ENCODE measurements at places on chromosomes 11 and 22.

DNA sequence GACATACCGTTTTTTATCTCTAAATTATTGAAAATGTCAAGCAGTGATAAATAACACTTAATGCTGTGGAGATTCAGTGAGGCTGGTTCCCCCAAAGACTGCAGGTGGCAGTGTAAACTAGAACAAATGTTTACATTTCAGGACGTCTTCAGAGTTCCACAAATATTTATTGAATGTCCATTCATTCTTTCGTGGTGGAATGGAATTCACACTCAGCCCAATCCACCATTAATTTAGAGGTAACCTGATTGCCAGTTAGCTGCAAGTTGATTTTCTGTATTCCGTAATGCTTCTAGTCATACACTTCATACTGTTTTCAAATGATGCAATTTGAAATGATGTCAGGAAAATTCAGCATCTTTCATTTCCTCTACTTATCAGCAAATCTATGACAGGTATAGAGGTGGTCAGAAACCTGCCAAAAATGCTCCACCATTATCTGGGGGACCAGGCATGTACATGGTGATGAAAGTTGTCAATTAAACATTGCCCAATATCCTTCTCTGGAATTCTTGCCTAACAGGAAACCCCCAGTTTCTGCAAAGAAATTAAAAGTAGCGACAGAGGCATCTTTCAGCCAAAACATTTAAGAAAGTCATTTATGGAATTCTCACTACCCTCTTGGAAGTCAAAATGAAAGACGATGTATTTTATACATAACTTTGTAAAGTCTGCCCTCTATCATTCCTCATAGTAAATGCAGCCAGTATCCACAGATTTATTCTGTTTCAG lies 94.3 kb upstream of the BMAL1 start:
- no peak for DNase-seq

- peak; percentile 47 for DNase-seq
These were observed 1.3 kb downstream of the HIRA start for GRCh38 chr22:19429950-19430889.

DNA sequence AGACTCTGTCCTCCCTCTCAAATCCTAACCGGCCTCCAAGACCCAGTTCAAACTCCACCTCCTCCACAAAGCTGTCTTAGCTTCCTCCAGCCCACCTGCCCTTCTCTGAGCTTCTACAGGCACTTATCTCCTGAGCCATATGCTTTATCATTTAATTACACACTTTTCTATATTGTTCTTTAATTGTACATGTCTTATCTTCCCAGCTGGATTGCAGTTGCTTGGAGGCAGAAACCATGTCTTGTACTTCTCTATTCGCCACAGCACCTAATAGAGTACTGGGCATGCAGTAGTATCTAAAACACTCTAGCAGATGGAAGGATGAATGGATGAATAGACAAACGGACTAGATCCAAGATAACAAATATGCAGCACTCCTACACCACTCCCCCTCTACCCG lies 11.3 kb downstream of the TRIM29 start:
- no peak for DNase-seq

- no peak for DNase-seq
These were observed 44.6 kb downstream of the COPB1 start for GRCh38 chr11:14454861-14455632.

- DNase-seq = no peak
These were observed 10.2 kb upstream of the STK33 start for GRCh38 chr11:8604078-8604723.

GRCh38 chr11:118908264-118908663 lies 17.5 kb downstream of the BCL9L start:
- DNase-seq = no peak

GRCh38 chr11:19698493-19699292 lies 13.9 kb upstream of the NAV2 start:
- DNase-seq = no peak

- no peak for DNase-seq
These were observed 62.7 kb downstream of the DBX1 start for GRCh38 chr11:20097319-20098221.

DNA sequence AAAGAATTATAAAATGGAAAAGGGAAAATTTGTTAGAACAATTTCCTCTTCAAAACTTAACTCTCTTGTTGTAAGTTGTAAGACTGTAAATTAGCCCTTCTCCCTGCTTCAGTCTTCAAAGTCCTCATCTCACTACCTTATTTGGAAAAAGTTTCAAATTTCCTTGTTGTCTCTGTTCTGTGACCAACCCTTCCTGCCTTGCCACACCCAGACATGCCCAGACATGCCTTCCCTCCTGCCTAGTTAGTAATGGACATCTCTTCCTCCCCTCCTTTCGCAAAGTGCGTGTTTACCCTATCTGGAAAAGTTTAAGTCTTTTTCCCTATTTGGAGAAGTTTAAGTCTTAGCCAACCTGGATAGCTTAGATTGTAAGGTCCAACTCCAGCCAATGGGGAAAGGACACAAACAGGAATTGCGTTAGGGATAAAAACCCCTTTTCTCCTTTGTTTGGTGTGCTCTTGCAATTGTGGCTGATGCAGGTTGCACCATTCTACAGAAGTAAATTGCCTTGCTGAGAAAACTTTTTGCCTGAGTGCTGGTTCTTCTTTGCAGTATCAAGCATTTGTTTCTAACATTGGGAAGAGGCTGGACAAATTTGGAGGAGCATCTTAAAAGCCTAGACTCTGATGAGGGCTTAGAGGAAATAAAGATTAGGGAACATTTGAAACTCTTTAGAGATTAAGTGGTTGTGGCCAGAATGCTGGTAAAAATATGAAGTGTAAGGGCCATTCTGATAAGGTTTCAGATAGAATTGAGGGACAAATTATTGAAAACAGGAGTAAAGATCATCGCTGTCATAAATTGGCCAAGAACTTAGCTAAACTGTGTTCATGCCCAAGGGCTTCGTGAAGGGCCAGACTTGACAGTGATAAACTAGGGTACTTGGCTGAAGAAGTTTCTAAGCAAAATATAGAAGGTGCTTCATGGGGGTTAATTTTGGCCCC lies 15.4 kb downstream of the OR52K2 start:
- DNase-seq = no peak

GRCh38 chr22:44736581-44737405 lies 15.6 kb upstream of the ARHGAP8 start:
- no peak for DNase-seq

DNA sequence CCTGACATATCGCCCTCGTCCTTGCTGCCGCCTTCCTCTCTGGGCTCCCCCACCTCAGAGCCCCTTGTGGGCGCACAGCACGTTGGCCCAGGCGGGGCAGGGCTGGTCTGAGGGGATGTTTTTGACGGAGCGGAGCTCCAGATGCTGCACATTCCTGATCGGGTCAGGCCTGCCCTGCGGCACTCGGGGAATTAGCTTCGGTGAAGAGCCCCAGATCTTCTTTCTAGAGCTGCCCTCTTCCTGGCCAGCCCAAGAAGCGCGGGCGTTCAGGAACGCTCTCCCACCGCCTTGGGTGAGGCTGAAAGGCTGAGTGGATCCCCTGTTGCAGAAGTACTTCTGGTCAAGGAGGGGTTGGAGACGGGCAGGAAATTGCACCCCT lies 12.1 kb downstream of the YPEL4 start:
- no peak for DNase-seq

GRCh38 chr11:87444993-87445392 lies 407.3 kb downstream of the TMEM135 start:
- no peak for DNase-seq

GRCh38 chr11:59918480-59918879 lies 19.8 kb upstream of the OOSP1 start:
- DNase-seq = no peak

DNA sequence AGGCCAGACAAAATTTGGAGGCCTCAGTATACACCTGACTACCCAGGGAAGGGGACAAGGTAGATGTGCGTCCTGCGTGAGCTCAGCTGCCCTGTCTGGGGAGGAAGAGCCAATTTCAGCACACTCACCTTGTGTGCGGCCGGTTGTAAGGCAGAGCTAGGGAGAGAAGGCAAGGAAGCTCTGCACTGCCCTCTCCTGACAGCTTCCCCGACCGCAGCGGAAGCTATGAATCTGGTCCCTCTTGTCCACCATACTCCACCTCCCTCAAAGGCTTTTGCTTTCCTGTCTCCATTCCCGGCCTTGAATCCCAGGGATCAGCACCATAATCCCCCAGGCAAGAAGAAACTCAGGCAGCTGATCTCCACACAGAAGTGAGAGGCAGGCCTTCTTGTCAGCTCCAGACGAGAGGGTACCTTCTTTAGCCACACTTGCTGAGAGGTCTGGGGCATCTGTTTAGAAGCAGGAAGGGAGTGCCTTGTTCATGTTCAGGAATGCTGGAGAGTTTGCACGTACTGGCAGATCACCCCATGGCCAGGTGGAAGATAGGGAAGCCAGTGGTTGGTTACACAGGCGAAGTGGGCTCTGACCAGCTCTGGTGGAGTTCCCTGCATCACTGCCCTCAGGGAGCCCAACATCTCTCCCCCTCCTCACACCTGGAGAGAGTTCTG lies 62.5 kb downstream of the FEZ1 start:
- DNase-seq = no peak

- DNase-seq = no peak
These were observed 540.9 kb downstream of the TBC1D22A start for GRCh38 chr22:47303161-47303890.

GRCh38 chr11:13924801-13925327 lies 37.7 kb upstream of the SPON1 start:
- DNase-seq = no peak

- no peak for DNase-seq
These were observed 131.6 kb downstream of the FBXO7 start for GRCh38 chr22:32606181-32606580.

DNA sequence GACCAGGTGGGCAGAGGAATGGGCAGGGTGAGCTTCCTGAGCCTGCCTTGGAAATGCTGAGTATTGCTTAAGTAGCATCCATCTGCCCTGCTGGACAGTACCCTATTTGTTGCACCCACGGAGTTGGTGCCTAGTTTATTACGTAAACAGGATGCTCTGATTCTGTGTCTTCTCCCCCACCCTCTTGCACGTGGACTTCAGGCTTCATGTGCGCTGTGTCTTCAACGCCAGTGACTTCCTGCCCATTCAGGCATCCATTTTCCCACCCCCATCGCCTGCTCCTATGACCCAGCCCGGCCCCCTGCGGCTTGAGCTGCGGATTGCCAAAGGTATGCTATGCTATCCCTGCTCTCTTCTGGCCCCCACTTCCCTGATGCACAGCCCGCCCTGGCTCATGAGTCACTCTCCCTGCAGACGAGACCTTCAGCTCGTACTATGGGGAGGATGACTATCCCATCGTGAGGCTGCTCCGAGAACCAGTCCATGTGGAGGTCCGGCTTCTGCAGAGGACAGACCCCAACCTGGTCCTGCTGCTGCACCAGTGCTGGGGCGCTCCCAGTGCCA lies 5.7 kb downstream of the ZP1 start:
- no peak for DNase-seq

GRCh38 chr22:46073683-46074504 lies 76.4 kb upstream of the PPARA start:
- no peak for DNase-seq

DNA sequence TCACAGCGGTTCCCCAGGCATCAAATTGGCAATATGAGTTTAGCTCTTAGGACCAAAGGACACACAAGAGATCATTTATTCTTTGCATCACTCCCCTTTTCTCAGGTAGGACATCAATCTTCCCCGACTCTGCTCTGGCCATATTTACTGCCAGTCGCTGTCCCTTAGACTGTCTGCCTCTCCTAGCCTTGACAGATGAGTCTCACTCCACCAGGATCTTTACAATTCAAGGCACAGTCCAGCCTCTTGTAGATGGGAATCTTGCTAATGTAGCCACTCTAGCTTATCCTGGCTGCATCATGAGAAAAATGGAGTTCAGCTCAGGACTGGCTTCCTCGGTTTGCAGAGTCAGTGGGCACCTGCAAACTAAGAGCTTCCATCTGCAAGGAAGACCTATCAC lies 915.2 kb downstream of the NTM start:
- no peak for DNase-seq

GRCh38 chr11:54946424-54946823 lies 239.8 kb downstream of the OR4A5 start:
- no peak for DNase-seq

DNA sequence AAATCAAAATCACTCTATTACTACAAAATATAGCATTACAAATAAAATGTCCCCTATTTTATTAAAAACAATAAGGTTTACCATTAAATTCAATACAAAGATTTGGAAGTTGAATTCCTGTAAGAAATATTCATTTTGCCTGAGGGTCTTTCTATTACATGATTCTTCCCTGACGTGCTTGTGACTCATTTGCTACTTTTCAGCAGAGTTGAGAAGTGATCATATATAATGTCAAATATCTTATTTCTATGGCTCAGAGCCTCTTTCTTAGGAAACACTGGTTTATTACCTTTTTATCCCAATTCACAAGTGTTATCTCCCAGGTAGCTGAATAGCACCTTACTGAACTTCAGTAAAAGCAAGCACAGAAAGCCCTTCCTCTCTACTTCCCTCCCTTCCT lies 65.2 kb upstream of the CNTN5 start:
- no peak for DNase-seq

DNA sequence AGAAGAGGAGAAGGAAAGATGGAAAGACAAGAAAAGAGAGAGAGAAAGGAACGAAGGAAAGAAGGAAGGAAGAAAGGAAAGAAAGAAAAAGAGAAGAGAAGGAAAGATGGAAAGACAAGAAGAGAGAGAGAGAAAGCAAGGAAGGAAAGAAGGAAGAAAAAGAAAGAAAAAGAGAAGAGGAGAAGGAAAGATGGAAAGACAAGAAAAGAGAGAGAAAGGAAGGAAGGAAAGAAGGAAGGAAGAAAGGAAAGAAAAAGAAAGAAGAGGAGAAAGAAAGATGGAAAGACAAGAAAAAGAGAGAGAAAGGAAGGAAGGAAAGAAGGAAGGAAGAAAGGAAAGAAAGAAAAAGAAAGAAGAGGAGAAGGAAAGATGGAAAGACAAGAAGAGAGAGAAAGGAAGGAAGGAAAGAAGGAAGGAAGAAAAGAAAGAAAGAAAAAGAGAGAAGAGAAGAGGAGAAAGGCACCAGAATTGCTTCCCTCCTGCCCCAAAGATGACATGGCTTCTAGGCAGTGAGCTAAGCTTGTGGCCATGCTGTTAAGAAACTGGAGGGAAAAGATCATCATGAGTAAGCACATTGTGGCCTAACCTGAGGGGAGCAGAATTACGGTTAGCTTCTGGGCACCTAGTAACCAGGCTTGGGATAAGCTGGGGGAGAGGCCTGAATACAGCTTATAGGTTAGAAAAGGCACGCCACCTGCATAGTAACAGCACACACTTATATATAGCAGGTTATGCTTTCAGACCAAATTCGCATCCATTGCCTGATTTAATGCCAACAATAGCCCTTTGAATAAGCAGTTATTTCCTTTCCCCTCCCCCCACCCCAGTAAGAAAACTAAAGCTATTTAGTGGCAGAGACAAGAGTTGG lies 2.3 kb upstream of the ST3GAL4 start:
- peak; percentile 19 for DNase-seq

- DNase-seq = no peak
These were observed 5.8 kb downstream of the CYB5R2 start for GRCh38 chr11:7667460-7667859.

Measured in CD4-positive, alpha-beta T cell (primary cell).